D721Med (cell line): ENCODE measurements at places on chromosomes 3 and 15.

GRCh38 chr15:77773903-77774302 is 141.2 kb upstream of the LINGO1 start:
- DNase-seq: no peak

GRCh38 chr3:118778201-118778600 is 256.4 kb downstream of the IGSF11 start:
- DNase-seq: no peak

DNA sequence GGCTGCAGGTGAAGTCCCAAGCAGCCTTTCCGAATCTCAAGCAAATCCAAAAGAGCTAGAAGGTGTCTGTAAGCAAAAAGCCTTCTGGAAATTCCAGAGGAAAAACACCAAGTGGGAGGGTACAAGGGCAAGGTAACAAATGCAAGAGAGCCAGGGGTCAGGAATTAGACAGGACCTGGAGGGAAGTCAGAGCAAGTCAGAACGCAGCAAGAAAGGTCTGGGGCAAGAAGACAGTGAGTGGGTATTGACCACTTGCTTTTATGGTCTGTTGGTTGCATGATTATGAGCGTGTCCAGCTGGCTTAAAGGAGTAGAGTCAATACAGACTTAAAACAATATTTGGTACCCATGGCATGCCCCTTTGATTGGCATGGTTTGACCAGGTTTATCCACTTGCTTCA is 66.7 kb upstream of the OXTR start:
- DNase-seq: no peak

- DNase-seq: no peak
Observed at GRCh38 chr15:99210334-99210733, 39.0 kb downstream of the TTC23 start.

- DNase-seq: no peak
Observed at GRCh38 chr3:107676469-107677309, 153.9 kb downstream of the BBX start.

- no peak for DNase-seq
Observed at GRCh38 chr3:4834403-4834866, 144.8 kb upstream of the BHLHE40 start.

DNA sequence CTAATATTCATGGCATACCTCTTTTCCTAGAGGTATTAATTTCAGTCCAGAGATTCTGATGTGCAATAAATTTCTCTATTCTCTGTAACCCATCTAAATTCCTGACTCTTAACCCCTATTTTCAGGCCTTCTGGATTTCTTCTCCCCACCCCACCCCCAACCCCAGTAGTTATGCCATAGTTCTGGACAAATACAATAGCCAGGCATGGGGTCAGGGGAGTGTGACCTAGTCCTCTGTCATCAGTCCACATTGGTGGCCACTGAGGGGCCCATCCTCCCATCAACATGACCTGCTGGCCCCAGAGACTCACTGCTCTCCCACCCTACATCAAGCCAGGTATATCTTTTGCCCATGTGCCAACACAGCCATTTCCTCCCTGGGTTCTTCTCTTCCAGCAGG is 3.8 kb upstream of the LIPC start:
- no peak for DNase-seq

DNA sequence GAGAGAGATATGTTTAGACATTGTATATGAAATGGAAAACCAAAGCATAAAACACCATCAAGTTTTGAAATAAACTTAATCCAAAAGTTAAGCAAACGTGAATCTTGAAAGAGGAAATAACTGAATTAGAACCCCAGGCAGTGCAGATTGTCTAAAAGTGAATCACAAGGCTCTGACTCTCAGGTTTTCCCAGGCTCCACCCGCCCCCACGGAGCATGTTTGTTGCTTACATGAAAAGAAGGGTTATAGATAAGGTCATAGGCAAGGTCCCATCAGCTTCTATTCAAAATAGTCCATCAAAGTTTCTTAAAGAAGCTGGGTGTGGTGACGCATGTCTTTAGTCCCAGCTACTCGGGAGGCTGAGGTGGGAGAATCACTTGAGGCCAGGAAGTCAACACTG is 29.0 kb upstream of the SLMAP start:
- DNase-seq: no peak

DNA sequence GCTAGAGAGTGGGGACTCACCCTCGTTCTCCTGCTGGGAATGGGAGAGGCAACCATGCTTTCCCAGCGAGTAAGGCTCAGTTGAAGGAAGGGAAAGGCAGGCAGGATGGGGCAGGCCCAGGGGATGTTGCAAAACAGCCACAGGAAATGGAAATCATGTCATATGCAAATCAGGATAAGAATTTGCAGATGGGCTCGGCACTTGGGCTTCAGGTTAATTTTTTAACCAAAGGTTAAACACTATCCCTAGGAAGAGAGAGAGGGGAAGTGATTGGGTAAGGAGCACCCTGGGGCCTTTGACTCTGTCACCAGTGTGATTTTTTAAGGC is 14.6 kb upstream of the PLA2G4E start:
- no peak for DNase-seq
